ENCODE measurements at places on chromosomes 16 and 17.

DNA sequence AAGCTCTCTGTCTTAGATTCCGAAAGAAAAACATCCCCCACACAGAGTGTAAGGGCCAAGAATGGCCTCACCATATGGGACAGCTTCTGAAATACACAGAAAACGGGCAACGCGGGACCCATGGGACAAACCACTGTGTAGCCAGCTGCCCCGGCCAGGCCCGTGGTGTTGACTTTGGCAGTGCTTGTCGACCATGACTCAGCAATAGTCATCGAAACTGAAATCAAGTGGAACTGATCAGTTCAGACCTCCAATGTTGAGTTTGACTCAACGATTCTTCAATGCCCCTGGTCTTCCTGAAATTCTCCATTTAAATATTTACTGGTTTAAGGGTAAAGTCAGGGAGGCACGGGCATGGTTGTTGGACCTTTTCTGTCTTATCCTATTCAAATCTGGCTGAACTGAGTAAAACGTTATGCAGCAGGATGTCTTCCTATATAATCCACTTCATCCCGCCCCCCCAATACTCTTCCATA is 27.5 kb downstream of the ZFHX3 start:
- peak; percentile 98 for DNase-seq

GRCh38 chr17:55634702-55635101 is 88.0 kb downstream of the TMEM100 start:
- no peak for DNase-seq

- no peak for DNase-seq
Measured at GRCh38 chr16:48641770-48642169, 31.8 kb upstream of the N4BP1 start.

DNA sequence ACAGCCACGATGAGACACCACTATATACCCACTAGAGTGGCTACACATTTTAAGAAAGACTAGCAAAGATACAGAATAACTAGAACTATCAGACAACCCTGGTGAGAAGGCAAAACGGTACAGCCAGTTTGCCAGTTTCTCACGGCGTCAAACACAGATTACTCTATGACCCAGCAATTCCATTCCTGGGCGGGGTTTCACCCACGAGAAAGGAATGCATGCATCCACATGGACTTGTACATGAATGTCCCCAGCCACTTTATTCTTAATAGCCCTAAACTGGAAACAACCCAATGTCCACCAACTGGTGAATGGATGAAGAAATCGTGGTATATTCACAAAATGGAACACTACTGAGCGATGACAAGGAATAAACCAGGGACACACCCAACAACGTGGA is 74.5 kb downstream of the MYH10 start:
- no peak for DNase-seq

GRCh38 chr17:80706463-80706867 is 161.8 kb downstream of the RPTOR start:
- no peak for DNase-seq

DNA sequence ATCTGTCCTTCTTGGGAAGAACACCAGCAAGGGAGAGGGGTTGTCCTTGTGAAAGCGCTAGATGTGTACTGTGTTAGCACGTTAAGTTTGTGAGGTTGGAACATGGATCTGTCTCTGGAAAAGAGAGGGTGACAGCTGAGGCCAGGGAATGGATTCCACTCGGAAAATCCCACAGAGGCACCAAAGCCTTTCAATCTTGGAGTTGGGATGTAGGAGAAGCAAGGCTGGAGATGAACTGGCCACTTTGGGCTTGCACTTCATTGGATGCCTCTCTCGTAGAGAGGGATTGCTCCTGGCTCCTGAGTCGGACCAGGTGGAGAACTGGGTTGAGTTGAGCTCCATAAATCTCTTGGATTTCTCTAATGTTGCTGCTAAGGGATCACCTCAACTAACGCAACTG is 67.2 kb downstream of the CCDC182 start:
- DNase-seq = no peak

- DNase-seq = no peak
Measured at GRCh38 chr17:77366206-77366557, 225.4 kb downstream of the SEC14L1 start.

- DNase-seq = no peak
Measured at GRCh38 chr17:74515941-74516340, 15.3 kb downstream of the CD300LB start.

DNA sequence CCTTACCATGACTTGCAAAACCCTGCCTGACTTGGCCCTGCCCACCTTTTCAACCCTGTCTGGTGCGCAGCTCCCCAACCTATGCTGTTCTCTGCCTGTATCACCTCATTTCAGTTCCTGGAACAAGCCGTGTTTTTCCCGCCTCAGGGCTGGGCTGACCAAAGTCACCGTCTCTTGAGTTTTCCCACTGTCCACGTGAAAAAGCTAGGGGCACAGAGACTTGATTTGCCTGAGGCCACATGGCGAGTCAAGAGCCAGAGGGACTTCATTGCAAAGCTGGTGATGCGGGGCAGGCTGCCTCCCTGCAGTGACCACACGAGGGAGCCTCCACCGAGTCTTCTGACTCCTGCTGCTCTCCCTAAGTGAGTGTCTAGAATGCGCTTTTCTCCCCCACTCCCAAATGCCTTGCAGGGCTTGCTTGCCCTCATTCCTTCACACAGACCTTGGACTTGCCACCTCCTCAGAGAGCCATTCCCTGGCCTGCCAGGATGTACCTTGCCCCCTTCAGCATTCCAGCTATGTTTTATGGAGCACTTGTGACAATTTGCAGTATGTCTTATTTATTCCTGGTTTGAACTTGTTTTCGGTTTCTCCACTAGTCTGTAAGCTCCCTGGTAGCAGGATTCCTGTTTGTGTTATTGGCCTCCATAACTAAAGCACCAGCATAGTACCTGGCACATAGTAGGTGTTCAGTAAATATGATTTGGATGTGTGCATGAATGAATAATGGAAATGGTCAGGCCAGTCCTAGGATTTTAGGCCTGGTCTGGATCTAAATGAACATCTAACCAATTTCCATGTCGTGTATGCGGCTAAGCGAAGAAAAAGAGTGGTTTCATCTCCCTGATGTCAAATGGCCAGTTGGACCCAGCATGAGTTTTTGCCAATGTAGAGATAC is 252.3 kb downstream of the SNX29 start:
- DNase-seq = no peak

- peak; percentile 97 for DNase-seq
Measured at GRCh38 chr16:77298418-77299360, 99.5 kb downstream of the SYCE1L start.

DNA sequence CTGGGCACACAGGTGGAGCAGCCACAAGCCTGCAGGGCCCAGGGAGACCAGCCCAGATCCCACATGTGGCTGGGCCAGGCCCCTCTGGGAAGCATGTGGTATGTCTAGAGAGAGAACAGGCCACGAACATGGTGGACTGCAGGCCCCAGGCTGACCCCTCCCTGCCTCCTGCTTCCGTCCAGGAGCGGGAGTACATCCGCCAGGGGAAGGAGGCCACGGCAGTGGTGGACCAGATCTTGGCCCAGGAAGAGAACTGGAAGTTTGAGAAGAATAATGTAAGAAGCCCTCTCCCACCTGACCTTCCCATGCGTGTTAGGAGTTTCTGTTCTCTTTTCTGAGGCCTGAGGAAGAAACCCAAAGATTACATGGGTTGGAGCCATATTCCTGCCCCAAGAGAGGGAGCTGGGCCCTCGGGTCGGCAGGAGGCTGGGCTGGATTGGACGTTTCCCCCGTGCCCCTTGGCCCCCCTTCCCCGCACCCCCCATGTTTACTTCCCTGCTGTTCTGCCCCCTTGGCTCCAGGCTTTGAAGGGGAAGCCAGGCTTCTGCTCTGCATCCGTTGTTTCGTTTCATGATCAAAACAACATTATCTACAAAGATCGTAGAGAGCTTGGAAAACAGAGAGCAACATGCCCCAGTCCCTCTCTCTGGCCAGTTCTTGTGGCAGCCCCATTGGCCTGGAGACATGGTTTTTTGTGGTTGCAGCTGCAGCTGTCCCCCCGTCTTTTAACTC is 5.7 kb upstream of the TCAP start:
- DNase-seq = no peak

DNA sequence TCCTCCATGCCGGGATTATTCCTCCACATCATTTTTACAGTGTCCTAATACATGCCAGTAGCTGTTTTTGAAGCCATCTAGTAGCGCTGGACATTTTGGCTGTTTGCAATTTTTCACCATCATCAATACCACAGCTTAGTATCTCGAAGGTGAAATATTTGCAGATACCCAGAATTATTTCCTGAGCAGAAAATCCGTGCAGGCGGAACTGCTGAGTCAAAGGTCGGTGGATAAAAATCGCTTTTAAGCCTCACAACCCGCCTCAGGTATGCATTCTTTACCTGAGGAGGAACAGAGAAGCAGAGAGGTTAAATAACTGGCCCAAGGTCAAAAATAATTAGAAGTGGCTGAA is 584 bp upstream of the TNRC6A start:
- no peak for DNase-seq

GRCh38 chr17:31291820-31292219 is 5.2 kb downstream of the OMG start:
- no peak for DNase-seq

DNA sequence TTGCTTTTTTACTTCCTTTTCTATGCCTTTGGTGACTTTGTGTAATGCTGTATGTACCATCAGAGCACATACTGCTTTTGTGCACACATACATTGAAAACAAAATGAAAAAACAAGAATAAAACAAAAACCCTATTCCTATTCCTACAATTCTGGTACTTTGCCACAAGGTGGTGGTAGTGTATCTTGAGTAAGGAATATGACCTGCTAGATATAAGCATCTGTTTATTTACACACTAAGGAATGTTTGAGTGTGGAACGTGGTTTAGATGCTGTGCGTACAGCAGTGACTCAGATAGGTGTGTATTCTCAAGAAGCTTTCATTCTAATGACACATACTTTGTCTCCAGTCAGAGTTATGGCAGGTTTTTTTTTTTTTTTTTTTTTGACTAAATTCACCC is 606.2 kb downstream of the WWOX start:
- DNase-seq = no peak

DNA sequence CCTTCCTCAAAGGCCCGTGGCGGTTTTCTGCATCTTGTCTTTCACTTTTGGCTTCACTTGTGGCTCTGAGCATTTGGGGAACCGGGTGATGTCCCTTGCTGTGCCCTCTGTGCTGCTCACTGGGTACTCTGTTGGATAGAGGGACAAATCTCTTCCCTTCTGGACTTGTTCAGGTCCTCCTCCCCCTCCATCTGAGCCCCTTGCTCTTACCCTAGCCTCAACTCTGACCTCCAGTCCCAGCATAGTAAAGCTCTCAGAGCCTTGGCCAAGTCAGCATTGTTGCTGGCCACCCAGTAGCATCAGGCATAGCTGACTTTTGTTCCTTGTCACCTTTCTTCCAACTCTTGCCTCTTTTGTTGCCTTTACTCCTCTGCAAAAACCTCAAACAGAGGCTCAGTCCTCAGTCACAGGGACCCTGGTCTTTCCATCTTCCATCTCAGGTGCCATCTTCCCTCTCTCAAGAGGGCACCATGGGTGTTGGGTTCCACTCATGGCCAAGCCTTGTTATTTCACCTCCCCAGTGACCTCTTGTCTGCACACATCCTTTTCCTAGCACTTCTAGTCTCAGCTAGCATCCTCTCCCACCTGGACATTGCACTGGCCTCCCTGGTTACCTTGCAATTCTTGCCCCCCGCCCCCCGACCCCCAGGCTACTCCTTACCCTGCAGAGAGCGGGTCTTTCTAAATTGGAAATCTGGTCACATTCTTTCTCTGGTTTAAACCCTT is 393 bp upstream of the PSMB10 start:
- no peak for DNase-seq

- no peak for DNase-seq
Measured at GRCh38 chr16:49491771-49492761, 118.5 kb downstream of the C16orf78 start.

DNA sequence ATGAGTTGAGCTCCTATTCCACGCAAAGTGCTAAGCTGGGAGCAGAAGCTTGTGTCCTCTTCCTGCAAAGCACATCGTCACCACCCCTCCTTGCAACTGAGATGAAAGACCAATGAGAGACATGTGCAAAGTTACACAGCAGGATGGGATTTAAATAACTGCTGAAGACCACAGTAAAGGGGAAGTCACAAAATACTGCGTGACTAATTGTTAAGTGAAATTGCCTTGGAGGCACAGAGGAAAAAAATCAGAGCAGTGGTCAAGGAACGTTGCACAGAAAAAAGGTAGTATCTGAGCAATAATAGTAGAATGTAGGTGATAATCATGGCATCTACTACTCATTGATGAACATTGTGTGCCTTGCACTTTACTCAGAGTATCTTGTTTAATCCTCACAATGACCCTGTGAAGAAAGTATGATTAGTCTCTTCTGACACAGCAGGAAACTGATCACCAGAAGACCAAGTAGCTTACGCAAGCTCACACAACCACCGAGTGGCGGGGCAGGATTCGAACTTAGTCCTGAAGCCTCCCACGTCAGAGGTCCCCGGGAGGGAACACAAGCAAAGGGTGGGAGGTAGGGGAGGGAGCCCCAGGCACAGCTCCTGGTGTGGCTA is 15.4 kb upstream of the MYO18A start:
- no peak for DNase-seq

DNA sequence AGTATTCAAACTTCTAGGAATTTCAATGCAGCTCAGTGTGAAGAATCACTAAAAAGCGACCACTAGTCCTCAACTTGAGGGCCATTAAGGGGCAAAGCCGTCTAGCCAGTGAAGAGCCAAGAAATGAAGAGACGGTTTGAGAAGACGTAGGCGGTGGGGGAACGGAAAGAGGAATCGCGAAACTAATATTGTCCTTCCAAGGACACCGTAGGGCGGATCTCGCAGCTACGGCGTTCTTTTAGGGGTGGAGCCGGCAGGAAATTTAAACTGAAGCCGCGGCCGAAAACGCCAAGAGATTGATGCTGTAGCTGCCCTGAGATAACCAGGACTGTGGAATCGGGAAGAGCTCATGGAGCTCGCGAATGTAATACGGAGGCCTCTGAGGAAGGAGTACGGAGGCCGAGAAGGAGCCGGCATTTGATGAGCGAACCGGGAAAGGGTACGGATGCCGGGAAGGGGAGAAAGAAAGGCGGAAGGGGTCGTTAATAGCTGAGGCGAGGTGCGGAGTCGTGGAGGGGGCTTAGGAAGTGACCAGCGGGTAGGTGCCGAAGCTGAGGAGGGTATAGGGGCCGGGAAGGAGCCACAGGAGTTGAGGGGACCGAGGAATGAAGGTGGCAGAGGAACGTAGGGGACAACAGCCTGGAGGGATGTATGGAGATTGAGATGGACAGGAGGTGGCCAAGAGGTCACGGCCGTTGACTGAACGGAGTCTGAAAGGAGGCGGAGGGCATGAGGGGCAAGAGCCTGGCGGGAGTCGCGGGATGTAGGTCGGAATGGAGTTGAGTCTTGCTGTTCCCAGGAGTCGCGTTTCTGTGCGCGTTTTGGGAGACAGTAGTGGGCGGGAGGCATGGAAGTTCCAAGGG is at the start of gene DBF4B:
TSS of gene DBF4B (plus strand) at position 265 of the 863 bp plus-strand sequence. CDS start at position 421, 156 bp downstream.
- DNase-seq = peak; percentile 88

GRCh38 chr16:74372369-74372768 is 3.7 kb upstream of the NPIPB15 start:
- DNase-seq = no peak

All from stromal cell of bone marrow (primary cell).